AG08396 (cell line): ENCODE measurements at places on chromosomes 12 and 14.
A peak's percentile ranks its signal among the peaks of the same experiment; 100 is the strongest.

GRCh38 chr14:24428628-24429394, 657 bp downstream of the CBLN3 start:
- no peak for DNase-seq

- no peak for DNase-seq
Measured at GRCh38 chr14:86027990-86028389, 498.0 kb downstream of the FLRT2 start.

DNA sequence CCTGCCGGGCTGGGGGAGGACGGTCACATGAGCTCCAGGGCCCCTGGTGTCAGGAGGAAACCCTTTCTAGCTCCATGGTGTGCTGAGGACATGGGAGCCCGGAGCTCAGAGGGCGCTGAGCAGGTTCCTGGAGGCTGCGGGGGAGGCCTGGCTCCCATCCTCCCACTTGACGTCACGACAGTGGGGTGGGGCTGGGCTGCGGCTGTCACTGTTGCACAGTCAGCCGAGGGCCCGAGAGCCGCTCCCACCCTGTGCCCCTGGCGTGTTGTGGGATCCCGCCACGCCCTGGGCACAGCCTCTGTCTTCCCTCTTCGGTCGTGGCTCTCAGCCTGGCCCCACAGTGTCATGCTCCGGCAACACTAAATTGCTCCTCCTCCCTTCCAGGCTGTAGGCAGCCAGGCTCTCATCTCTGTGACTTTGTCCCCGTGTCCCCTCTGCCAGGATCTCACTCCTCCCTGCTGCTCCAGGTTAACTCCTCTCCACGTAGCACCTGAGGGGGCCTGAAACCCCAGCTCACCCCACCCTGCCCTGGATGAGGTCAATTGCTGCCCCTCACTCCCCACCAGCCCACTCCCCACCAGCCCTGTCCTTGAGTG, 33.0 kb downstream of the BEGAIN start:
- DNase-seq = no peak

GRCh38 chr12:97293541-97293940, 169.1 kb upstream of the RMST start:
- no peak for DNase-seq

DNA sequence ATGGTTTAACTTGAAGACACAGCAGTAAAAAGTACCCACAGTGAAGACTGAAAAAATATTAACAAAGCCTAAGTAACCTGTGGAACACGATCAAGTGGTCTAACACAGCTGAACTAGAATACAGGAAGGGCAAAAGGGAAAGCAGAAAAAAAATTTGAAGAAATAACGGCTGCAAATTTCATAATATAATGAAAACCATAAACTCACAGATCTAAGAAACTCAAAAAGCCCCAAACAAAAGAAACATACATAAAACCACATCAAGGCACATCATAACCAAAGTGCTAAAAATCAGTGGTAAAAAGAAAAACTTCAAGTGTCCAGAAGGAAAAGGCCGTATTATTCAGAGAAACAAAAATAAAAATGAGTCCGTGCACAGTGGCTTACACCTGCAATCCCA, 30.9 kb downstream of the SPPL3 start:
- no peak for DNase-seq

DNA sequence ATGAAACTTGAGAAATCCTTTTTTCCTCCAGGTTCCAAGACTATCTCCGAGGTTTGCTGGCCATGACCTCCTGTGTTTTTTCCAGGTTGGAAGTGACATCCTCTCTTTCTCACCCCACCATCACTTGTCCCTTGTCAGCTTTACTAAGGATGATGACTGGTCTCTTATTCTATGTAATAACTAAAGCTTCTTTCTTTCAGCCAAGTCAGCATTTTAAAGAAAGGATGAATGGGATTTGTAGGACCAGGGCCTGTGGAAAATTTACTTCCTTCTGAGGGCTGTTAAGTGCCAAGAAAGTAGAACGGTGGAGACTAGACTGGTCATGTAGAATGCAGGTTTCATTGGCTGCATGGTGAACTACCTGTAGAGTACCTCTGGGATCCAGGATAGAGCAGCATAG, 73.6 kb downstream of the FIGNL2 start:
- no peak for DNase-seq

DNA sequence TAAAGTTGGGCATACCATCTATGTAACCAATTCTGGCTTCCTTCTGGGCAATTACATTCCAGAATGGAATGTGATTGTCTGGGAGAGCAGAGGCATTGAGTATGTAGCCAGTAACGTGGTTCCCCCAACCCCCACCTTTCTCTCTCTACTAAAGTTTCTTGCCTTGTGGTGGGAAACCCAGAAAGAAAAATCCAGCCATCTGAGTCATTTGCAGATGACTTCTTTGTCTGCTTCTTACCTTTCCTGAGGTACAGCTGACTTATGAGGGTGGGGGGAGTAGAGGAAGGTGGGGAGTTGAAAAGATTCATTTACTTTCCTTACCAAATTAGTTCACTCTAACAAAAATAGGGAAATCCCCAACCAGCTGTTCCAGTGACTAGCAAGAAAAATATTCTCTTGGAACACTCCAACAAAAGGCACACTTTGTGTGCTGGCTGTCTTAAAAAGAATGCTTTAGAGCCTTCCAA, 112.1 kb upstream of the FRMD6 start:
- DNase-seq = peak; percentile 66

DNA sequence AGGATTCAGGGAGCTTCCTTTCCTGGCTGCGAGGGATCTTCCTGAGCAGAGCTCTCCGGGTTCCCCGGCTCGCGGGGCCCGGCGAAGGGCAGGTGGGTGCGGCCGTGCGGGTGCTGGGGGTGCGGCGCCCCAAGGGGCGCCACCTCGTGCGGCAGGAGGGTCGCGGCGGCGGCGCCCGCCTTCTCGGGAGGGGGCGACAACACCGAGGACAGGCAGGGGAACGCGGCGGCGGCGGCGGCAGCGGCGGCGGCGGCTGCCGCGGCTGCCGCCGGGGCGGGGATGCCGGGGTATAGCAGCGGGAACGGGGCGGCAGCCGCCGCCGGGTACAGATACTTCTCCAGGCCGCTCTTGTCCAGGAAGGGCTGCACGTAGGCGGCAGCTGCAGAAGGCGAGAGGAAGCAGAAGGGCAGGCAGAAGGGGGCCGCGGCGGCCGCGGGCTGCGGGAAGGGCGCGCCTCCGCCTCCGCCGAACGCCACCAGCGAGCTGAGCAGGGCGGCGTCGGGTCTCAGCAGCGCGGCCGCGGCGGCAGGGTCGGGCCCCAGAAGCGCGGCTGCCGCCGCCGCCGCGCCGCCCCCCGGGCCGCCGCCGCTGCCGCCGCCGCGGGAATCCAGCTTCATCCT, 2.7 kb downstream of the BHLHE41 start:
- peak; percentile 36 for DNase-seq

DNA sequence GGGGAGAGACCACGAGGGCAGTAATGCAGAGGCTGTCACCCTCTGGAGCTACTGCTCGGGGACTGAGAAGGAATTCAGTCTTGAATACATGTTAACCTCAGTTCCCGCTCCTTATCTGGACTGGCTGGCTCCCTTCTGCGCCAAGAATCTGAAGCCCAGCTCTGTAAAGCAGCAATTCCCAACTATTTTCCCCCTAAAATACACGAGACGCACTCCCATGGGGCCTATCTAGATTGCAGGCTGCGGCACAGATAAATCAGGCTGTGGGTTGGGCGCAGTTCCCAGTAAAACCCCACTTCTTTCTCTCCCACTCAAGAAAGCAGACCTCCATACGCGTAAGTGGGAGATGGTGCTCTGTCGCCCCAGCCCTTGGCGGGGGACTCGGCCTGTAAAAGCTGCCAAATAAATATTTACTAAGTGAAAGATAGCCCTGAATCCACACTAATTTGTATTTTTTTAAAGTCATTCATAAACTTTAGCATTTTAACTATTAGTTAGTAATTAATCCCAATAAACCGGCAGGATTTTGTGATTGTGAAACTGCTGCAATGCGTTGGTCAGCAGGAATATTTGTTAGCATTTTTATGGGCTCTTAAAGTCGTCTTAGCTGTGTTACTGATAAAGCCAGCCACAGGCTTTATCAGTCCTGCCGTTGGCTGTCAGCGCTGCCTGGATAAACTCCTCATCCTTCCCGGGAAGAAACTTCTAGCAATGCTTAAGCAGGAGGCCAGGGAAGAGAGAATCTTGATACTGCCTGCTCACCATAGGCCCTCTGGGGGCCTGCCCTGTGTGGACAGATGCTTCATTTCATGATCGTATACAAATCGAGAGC, 17.8 kb downstream of the FBXL14 start:
- DNase-seq = no peak

- no peak for DNase-seq
Measured at GRCh38 chr14:98226411-98226810, 1045.6 kb downstream of the BCL11B start.

GRCh38 chr12:107042801-107043200, 50.5 kb downstream of the CRY1 start:
- DNase-seq = no peak

DNA sequence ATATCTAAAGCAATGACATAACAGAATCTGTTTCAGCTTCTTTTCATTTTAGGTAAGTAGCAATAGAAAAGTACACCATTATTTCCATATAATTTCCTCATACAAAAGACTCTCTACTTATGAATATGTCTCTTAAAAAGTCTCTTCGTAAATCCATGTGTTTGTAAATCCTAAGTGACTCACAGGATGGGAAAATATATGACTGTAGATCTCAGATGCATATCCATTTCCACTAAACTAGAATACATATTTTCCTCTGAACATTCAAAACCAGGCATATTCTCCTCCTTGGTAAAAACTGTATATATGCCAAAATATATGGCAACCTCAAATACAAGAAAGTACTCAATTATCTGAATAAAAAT, 93.6 kb downstream of the TXNDC16 start:
- DNase-seq = no peak

GRCh38 chr12:100899301-100899700, 104.7 kb downstream of the ANO4 start:
- DNase-seq = no peak

- no peak for DNase-seq
Measured at GRCh38 chr12:76781321-76781720, 17.4 kb downstream of the ZDHHC17 start.
